Renal pelvis (tissue), 12 donors: ENCODE measurements at places on chromosomes 4 and X. TPM values are rescaled to one million over a fixed set of nuclear protein-coding genes. Genes with fewer than 3 reads are reported as not detected.

RENBP gene
- polyA plus RNA-seq, result 24.6 TPM

CT55 gene
- 0.21 TPM for polyA plus RNA-seq

P2RY10 gene
- polyA plus RNA-seq, result 0.22 TPM

ABLIM2 gene
- polyA plus RNA-seq, result 7.3 TPM

SASH3 gene
- 1.8 TPM for polyA plus RNA-seq

ZAR1 gene
- polyA plus RNA-seq, result not detected

COL4A6 gene
- polyA plus RNA-seq, result 13.6 TPM

NDP gene
- 2.7 TPM for polyA plus RNA-seq

LNX1 gene
- polyA plus RNA-seq, result 14.6 TPM

DGKK gene
- polyA plus RNA-seq, result 9.8 TPM

GRCh38 chrX:49838374-49838773 lies 9.3 kb downstream of the PAGE4 start:
- peak; percentile 29 for DNase-seq

DNA sequence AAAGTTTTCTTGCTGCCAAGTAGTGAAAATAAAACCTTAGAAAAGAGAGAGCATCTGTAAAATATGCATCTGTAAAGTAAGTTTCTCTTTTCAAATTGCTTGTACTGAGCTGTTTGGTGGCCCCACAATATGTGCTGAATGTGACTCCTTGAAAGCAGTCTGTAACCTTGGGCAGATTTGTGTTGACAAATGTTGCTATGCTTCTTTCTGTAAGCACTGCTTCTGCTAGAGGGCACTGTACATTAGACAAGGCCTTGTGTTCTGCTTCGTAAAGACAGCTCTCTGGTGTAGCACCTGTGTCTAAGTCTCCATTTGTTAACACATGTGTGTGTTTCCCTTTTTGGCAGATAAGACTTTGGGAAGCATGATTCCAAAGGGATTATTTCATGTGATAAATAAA lies 56.6 kb upstream of the NRK start:
- no peak for DNase-seq

DNA sequence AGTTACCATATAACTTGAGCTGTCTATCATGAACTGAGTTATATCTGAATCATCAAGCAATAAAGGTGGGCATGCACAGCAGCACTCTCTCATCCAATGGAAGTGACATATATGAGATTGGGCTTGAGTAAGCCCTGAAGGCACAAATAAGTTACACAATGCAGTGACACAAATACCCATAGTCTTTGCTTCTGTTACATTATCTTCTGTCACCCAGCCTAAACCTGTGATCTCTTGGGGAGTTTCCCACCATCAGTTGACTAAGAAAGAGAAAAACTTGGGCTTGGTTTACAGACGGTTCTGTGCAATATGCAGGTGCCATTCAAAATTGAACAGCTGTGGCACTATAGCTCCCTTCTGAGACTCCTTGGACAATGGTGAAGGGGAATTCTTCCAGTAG lies 138.8 kb upstream of the IL15 start:
- DNase-seq, result no peak

DNA sequence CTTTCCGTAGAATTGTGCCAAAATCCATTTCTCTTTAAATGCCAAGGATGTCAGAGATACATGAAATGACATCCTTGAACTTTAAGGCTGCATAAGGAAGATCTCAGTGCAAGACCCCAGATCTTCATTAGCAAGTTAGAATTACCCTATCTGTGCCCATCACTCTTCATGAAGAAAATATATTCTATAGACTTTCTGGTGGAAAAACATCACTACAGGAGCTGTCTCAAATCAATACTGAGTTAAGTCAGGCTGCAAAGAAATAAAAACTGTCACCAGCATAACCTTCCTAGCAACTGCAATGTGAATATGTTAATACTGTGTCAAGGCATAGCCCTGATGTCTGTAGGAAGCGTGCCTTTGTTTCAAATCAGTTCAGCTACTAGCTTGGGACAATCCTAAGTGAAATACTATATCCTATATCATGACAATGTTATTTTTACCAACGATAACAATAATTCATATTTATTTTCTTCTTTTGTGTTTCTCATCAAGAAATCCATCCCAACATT lies 173.3 kb downstream of the TBCK start:
- DNase-seq, result no peak

- DNase-seq, result no peak
These were observed 18.9 kb downstream of the ADD1 start for GRCh38 chr4:2862528-2862927.

DNA sequence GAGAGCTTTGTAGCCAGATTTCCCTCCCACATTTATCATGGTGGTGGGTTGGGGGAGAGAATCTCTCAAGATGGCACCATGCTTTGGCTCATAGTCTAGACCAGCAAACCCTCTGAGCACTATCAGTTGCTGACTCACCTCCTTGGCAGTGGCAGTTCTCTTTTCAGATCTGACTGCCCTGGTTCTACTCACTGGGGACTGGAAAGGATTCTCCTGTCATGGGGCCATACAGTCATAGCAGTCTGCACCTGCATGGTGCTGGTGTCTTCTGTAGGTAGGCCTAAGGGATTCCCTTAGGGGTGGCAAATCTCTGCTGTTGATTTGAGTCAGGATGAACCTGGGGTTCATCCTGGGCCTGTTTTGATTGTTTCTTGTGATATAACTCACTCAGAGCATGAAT lies 2.6 kb downstream of the TEX13B start:
- DNase-seq, result no peak

- no peak for DNase-seq
These were observed 19.2 kb downstream of the HPSE start for GRCh38 chr4:83315341-83315870.

- peak; percentile 45 for DNase-seq
These were observed 64.4 kb upstream of the ENPEP start for GRCh38 chr4:110411574-110412011.

DNA sequence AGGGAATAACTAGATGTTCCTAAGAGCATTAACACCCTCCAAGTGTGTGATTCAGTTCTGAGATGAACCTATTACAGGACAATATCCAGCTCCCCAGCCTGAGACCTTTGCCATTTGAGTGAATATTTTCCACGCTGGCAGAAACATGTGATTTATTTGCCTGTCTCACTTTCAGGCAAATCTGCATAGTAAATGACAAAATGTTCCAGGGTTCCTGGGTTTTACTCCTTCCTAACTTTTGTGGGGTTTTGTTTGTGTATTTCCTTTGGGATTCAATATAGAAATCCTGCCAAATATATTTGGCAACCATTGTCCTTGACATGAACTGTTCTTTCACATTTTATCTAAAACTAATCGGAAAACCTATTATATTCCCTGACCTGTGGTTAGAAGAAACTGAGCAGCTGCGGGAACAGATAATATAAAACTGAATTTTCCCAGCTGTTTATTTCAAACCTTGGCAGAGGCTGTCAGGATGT lies 12.5 kb downstream of the F8 start:
- DNase-seq, result no peak

GRCh38 chrX:73916489-73916888 lies 353.5 kb downstream of the CHIC1 start:
- DNase-seq, result no peak

- no peak for DNase-seq
These were observed 1831.8 kb downstream of the PCDH7 start for GRCh38 chr4:32551943-32552342.

GRCh38 chr4:84110040-84110439 lies 389.1 kb downstream of the NKX6-1 start:
- no peak for DNase-seq

GRCh38 chr4:99447079-99447478 lies 11.9 kb upstream of the ADH7 start:
- DNase-seq, result peak; percentile 33

GRCh38 chr4:74768857-74769525 lies 25.3 kb downstream of the BTC start:
- no peak for DNase-seq

DNA sequence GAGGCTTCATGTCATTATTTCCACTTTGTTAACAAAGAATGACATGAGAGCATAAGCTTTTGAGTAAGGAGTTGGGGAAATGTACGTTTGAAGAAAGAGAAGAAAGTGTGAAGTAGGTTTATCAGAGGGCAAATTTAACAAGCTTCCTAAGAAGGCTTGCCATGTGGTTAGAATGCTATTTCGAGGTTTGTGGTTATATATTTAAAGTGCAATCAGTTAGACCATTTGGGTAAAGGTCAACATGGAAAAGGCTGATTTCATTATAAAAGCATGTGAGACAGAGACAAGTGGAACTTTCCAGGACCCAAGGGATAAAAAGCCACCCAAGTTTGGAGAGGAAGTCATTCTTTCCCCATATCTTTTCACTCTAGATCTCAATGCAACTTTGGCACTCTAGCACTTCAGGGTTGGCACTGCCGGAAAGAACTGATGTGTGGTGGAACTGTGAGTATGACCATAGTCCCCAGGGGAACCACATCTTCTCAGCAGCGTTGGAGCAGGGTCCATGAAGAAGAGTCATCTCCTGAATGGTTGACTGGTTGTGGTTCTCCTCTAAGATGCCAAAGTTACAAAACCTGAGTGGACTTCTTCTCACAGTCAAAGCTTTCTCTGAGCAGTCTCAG lies 529.9 kb downstream of the MID1IP1 start:
- no peak for DNase-seq

GRCh38 chr4:36152735-36153134 lies 91.6 kb downstream of the ARAP2 start:
- DNase-seq, result no peak

- DNase-seq, result no peak
These were observed 9.5 kb upstream of the BMP2K start for GRCh38 chr4:78766650-78767049.

GRCh38 chr4:101115887-101116286 lies 231.4 kb downstream of the PPP3CA start:
- no peak for DNase-seq

- DNase-seq, result no peak
These were observed 365.1 kb downstream of the AFF2 start for GRCh38 chrX:148865277-148866210.

GRCh38 chr4:81505004-81505598 lies 33.4 kb upstream of the RASGEF1B start:
- DNase-seq, result peak; percentile 7

DNA sequence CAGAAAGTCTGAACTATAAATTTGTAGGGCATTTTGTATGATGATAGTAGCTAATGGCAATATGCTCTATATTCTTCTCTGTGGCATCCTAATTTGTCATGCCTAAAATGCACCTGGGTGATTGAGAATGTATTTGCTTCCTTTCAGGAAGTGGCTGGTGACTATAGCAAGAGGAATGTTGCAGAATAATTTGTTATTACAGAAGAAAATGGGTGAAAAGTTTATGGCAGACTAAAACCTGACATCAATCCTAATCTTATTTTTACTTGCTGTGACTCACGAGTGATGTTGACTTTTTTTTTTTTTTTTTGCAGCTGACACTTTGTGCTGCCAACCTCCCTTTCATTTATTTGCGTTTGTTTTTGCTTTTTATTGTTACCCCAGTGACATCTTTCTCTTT lies 141.1 kb downstream of the MSL3 start:
- DNase-seq, result no peak

GRCh38 chr4:166293556-166293955 lies 420.5 kb downstream of the TLL1 start:
- DNase-seq, result no peak

DNA sequence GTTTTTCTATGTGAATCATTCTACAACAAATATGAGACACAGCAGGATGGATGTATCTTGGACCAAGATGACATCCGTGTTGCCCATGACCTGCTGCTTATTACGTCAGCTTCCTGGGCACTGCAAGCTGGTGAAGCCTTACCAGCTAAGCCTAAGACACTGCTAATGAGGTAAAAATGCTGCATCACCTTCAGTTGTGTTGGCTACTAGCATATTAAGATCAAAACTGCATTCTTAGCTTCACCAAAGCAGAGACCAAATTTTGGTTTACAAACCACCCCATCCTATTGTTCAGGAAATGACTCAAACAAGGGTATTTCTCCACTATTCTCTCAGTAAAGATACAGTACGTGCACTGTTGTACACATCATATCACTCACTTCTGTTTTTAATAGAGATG lies 50.3 kb downstream of the MAML3 start:
- DNase-seq, result no peak

- peak; percentile 46 for DNase-seq
These were observed 128.1 kb upstream of the STK26 start for GRCh38 chrX:131894995-131895394.

DNA sequence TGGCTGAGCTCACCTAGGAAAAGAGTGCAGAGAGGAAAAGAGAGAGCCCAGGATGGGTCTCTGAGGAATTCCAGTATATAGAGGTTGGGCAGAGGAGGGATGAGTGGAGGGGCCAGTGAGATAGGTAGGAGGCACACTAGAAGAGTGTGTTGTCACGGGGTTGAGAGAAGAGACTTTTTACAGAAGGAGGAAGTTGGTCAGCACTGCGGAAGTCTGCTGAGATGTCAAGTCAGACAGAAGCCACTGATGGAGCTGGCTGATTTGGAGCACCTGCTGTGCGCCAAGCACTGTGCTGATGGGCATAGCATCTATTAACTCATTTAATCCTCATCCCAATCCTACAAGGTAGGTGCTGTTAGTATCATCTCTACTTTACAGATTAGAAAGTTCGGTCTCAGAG lies 60.4 kb downstream of the EFNB1 start:
- DNase-seq, result no peak

GRCh38 chr4:16794816-16795445 lies 103.5 kb downstream of the LDB2 start:
- DNase-seq, result peak; percentile 45

GRCh38 chr4:6917461-6918271 lies 8.0 kb downstream of the TBC1D14 start:
- no peak for DNase-seq

- DNase-seq, result no peak
These were observed 1189.6 kb downstream of the PCDH18 start for GRCh38 chr4:136342666-136343065.

DNA sequence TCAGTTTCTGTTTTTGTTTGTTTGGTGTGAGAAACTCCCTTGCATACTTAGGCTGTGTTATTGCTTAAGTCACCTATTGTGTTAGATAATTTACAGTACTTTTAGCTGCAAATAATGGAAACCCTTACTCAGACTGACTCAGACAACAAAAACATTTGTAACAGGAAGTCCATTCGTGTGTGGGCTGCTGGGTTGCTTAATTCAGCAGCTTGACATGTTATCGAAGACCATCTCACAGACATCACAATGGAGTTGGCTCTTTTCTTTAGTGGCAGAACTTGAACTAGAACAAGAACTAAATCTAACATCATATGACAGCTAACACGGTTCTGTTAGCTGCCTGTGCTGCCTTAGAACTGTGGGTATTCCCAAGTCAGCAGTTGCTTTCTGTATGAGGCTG lies 9.9 kb upstream of the GABRE start:
- DNase-seq, result no peak

DNA sequence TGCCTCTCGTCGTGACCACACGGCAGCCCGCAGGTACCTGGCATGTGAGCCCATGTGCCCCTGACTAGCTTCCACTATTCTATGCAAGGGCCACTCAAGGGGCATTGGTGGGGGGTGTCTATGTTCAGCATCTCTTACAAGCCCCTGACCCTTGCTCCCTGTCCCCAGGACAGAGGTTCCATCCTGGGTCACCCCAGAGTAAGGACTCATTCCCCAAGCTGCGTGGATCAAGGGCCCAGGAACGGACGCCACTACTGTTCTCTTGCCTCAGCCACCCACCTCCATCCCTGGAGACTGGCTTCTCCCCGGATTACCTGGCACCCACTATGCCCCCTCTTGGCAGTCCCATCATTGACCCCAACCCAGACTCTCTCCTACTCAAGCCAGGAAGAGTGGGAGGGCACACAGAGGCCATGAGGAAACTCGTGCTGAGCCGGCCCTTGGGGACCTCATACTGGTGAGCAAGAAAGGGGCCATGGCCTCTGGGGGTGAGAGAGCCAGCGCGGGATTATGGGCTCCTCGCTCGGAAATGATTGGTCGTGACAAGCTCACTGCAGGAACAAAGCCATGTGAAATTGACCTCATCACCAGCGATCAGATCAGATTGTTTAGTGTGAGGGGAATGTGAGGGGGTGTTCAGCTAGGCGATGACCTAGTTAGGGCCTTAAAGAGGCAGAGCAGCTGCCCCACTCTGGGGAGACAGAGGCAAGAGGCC lies 50.1 kb upstream of the PJA1 start:
- no peak for DNase-seq
